Urinary bladder (tissue), 4 donors: ENCODE measurements at places on chromosomes 3 and 15. TPM values are rescaled to one million over a fixed set of nuclear protein-coding genes. Genes with fewer than 3 reads are reported as not detected.

- DNase-seq, result peak; percentile 65
These were observed 58.1 kb downstream of the CD200 start for GRCh38 chr3:112390783-112391641.

DNA sequence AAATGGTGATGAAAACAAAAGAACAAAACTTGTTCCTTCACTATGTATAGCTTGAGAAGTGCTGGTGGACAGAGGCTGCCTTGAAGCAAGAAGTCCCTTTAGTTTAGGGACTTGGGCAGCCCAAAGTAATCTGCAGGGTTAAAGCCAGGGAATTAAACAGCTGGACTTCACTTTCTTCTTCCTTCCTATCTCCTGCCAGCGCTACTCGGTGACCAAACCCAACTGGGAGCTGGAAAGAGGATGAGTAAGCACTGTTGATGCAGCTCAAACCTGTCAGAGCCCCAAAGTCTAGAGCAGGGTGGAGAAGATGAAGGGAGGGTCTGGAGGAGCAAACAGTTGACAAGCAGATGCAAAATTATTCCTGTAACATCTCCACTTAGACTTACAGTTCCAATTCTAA lies 73.1 kb upstream of the FBN1 start:
- no peak for DNase-seq

- no peak for DNase-seq
These were observed 128.4 kb downstream of the RAP2B start for GRCh38 chr3:153290268-153291015.

Gene GPR15
- total RNA-seq, result not detected

DNA sequence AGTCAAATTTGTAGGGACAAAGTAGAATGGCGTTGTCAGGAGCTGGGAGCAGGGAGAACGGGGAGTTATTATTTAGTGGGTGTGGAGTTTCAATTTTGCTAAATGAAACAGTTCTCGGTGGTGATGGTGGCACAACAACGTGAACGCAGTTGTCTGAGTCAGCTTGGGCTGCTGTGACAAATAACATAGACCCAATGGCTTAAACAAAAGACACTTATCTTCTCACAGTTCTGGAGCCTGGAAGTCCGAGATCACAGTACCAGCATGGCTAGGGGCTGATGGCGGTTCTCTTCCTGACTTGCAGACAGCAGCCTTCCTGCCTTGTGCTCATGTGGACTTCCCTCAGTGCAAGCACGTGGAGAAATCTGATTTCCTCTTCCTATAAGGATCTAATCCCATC lies 90.2 kb downstream of the CHSY1 start:
- DNase-seq, result no peak

Gene CFAP91
- 2.6 TPM for total RNA-seq

DNA sequence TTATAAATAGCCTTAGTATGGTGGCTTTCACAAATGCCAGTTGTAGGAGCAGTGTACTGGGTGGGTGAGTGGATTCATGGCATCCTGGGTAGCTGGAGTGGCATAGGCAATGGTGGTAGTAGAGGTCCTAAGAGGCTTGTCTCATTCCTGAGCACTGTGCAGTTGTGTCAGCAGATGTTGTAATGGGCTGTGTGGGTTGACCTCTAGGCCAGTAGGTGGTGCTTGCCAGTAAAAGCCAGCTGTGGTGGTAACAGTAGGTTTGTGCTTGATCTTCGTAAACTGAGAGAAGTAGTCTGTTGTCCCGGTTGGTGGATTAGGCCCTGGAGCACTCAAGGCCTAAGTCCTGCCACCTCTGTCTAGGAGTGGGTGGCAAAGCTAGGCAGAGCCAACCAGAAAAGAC lies 149.7 kb upstream of the SUCLG2 start:
- DNase-seq, result no peak

Gene CACNA2D2
- 1.4 TPM for total RNA-seq

Gene TM4SF1
- total RNA-seq, result 124 TPM

DNA sequence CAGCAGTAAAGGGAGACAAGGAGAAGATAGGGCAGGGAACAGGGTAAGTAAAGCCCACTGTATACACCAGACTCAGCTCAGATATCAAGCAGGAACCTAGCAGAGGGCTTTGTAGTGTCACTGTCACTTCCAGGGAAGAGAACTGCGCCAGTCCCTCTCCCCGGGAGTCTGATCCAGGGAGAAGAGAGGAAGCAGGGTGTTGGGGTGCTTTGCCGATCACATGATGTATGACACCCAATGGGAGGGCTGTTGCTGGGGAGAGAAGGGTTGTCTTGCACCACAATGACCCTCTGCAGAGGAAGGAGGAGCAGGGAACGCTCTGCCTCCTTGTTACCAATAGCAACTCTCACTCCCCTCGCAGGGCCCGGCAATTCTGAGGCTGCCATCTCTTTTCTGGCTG lies 147.2 kb upstream of the SLC2A2 start:
- DNase-seq, result no peak

GRCh38 chr3:64828276-64828675 lies 140.5 kb upstream of the ADAMTS9 start:
- DNase-seq, result no peak

Gene GOLGA8M
- total RNA-seq, result 2.1 TPM

- no peak for DNase-seq
These were observed 59.7 kb upstream of the TAMM41 start for GRCh38 chr3:11906407-11906806.

Gene RLBP1
- not detected for total RNA-seq

DNA sequence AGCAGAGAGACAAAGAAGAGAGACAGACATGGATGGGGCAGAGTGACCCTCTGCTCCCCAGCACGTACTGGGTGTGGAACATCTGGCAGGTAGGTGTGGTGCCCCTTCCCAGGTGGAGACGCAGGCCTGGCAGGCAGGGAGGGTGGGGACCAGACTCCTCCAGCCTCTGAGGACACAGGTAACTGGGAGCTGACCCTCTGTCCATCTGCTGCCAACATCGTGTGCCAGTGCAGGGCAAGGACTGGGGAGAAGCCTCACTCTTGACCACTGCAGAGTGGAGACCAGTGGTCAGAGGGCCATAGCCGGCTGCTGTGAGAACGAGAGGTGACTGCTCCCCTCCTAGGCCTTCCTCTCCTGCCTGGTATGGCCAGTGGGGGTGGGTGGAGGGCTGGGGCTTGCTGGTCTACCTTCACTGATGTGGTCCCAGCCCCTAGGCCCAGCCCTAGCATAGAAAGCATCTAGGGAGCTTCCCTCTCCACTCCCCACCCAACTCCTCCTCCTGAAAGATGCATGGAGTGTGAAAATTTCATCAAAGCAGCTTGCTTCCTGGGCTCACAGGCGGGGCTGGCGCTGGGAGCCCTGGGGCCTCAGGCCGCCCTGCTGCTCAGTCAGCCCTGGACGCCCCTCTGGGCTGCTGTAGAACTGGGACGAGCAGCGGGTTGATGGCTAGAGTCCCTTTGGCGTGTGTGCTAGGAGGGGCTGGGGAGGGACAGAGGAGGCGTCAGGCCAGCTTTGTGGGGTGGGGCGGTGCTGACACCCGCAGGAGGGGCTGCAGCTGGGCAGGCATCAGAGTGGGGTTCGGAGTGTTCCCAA lies 90.3 kb downstream of the PLXNA1 start:
- DNase-seq, result no peak

GRCh38 chr3:141699324-141699723 lies 38.8 kb upstream of the RNF7 start:
- no peak for DNase-seq

GRCh38 chr3:46971151-46971550 lies 5.4 kb downstream of the CCDC12 start:
- DNase-seq, result no peak

DNA sequence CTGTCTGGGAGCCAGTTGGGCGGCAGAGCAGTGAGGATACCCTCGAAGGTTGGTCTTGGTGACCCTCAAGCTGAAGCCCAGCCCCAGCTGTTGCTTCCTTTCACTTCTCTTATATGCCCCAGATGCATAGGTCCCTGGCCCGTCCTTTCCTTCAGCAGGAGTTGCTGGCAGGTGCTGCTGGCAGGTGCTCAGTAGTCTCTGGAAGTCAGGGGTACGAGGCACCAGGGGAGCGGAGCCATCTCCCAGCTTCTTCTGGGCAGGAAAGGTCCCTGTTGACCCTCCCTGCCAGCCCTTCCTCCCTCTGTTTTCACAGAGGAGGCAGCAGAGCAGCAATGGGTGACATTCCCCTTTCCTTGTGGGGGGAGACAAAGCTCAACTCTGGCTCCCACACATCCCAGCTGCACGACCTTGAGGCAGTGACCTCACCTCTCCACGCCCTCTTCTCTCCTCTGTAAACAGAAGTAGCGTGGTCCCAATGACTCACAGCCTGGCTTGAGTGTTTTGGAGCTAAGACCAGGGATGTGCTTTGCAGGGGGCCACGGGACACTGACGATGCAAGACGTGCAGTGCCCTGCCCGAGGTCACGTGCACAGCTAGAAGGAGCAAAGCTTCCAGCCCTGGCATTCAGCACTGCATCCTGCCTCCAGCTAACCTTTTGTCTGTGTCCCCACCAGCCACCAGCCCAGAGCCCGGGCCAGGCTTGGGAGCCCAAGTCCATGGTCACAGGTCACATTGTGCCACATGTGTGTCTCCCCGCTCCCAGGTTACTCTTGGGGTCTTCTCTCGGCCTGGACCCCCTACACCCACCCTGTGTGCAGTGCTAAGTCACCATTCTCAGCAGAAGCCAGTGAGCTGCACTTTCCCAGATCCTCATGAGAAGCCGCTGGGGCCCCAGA lies 49.7 kb downstream of the SLC6A6 start:
- DNase-seq, result no peak

Gene MSL2
- total RNA-seq, result 38.1 TPM
